ENCODE measurements at places on chromosomes 11 and 22.

- DNase-seq: peak; percentile 15
These were observed 651 bp upstream of the FAM83F start for GRCh38 chr22:39994041-39994565.

GRCh38 chr22:48297296-48297695 is 1530.4 kb downstream of the BRD1 start:
- no peak for DNase-seq

GRCh38 chr22:31289344-31289743 is 2.9 kb downstream of the PIK3IP1 start:
- no peak for DNase-seq

DNA sequence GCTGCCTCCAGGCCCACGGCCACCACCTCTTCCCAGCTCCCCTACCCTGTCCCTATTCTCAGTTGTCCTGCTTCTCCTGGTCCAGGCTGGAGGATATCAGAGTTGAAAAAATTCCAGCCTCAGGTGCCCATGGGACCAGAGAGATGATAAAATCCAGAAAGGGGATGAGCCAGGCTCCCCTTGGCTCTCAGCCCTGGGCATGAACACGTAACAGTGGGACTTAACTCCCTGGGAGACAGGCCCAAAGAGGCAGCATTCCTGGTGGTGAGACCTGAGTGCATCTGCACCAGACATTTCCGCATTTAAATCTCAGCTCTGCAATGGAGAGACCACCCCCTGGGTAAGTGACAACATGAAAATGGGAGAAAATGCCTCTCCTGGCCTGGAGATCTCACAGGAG is 10.4 kb upstream of the SLC39A13 start:
- DNase-seq: no peak

DNA sequence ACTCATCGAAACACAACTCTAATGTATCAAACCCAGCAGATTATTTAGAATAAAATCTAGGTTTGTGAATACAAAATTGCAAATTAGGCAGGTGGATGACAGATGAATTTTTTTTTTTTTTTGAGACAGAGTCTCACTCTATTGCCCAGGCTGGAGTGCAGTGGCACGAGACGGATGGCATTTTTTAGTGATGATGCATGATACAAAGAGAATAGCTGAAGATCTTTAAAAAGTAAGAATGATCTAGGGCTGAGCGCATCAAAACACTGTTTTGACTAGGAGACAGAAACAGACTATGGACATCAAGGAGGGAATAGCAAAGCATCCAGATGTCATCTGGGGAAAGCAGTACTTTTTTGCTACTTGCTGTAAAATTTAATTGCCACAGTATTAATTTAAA is 63.8 kb downstream of the IMMP1L start:
- DNase-seq: no peak

DNA sequence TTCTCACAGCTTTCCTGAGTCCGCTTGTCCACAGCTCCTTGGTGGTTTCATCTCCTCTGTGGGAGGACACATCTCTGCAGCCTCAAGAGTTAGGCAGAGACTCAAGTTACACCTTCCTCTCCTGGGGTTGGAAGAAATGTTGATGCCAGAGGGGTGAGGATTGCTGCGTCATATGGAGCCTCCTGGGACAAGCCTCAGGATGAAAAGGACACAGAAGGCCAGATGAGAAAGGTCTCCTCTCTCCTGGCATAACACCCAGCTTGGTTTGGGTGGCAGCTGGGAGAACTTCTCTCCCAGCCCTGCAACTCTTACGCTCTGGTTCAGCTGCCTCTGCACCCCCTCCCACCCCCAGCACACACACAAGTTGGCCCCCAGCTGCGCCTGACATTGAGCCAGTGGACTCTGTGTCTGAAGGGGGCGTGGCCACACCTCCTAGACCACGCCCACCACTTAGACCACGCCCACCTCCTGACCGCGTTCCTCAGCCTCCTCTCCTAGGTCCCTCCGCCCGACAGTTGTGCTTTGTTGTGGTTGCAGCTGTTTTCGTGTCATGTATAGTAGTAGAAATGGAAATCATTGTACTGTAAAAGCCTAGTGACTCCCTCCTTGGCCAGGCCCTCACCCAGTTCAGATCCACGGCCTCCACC is 11.7 kb downstream of the RASD2 start:
- peak; percentile 76 for DNase-seq

DNA sequence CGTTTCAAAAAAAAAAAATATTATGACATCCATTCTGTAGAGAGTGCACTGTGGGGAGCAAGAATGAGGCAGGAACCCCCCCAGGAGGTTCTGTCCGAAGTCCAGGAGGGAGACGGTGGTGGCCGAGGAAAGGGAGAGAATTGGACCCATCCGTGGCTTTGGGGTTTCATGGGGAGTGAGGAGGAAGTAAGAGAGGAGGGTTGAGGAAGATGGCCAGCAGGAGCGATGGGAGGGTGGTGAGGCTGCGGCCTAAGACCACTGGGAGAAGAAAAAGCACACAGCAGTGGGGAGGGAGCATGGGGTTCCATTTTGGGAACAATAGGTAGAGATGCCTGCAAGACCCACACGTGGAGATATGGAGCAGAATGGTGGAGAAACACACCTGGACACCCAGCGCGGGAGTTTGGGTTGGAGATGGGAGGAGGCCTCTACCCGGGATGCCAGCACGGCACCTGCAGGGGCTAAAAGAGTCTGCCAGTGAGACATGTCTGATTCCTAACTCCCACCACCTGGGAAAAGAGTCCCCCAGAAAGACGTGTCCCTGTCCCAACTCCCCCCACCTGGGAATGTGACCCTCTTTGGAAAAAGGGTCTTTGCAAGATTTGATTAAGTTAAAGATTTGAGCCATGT is 72.5 kb upstream of the SHANK2 start:
- DNase-seq: no peak

- no peak for DNase-seq
These were observed 6.1 kb upstream of the CD82 start for GRCh38 chr11:44559207-44559939.

DNA sequence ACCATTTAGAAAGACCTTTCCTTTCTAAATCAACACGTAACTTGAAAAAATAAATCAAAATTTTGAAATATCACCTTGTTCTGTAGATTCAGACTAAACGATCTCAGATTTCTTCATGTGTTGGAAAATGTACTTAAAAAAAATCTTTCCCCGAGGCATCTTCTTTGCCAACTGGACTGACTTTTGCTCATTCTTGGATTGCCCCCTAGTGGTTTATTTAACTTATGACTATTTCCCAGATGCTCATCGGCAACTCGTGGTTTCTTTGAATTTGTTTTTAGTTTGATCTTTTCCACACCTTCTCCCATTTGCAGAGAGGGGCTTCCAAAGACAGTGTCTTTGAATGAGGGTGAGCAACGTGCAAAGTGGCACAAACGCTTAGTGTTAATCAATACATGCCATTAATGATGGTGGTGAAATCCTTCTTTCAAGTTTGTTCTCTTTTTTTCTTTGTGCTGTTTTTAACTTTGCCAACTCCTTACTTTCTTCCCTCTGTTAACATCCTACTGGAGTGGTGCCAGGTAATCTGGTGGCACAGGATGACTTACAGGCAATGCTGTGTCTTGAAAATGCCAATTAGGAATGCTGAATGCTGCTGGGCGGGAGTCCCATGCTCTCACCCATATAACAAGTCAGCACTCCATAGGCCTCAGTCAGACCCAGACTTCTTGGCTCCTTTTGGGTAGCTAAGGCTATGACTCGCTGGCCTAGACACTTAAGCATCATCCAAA is 18.3 kb downstream of the PRSS23 start:
- DNase-seq: no peak

GRCh38 chr11:9613830-9614762 is 40.6 kb downstream of the WEE1 start:
- DNase-seq: peak; percentile 91

- no peak for DNase-seq
These were observed 19.0 kb downstream of the USP35 start for GRCh38 chr11:78207532-78208256.

- DNase-seq: no peak
These were observed 14.0 kb upstream of the PAX6 start for GRCh38 chr11:31824879-31825837.

DNA sequence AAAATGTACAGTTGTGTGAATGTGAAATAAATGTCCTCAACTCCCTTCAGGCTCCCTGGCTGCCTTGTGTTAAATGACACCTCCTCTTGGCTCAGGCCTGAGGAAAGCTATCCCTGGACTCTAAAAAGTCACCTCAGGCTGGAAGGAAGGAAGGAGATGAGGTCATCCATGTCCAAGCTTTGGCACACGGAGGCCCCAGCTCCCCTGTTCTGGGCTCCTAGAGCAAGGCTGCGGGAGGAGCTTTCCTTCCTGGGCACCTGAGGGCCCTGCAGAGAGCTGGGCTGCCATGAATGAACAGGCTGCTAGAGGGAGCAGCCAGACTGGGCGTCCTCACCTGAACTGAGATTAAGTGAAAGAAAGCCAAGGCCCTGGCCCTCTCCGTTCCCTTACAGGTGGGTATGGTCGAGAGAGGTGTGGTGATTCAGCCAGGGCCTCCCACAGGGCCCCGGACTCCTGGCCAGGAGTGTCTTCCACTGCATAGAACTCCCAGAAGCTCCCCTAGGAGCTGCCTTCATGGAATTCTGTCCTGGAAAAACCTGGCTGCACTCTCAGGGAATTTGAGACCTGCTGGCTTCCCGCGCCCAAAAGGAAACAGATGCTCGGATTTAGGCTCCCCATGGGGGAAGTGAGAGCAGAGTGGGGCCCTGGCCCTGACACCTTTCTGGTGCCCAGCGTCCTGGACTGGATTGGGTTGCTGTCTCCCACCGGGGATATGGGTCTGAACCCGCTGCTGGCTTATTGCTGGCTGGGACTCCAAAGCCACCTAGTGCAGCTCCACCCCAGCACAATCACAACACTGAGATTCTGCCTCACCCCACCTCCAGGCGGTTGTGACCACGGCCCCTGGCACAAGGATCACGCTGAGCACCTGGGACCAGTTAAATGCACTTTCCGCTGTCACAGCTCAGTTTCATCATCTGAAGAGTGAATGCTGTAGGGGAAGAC is 22.2 kb downstream of the MYBPC3 start:
- DNase-seq: no peak

GRCh38 chr11:17343257-17343656 is 8.3 kb upstream of the NCR3LG1 start:
- DNase-seq: no peak

- DNase-seq: no peak
These were observed 15.3 kb downstream of the TMPRSS13 start for GRCh38 chr11:117913736-117914397.

DNA sequence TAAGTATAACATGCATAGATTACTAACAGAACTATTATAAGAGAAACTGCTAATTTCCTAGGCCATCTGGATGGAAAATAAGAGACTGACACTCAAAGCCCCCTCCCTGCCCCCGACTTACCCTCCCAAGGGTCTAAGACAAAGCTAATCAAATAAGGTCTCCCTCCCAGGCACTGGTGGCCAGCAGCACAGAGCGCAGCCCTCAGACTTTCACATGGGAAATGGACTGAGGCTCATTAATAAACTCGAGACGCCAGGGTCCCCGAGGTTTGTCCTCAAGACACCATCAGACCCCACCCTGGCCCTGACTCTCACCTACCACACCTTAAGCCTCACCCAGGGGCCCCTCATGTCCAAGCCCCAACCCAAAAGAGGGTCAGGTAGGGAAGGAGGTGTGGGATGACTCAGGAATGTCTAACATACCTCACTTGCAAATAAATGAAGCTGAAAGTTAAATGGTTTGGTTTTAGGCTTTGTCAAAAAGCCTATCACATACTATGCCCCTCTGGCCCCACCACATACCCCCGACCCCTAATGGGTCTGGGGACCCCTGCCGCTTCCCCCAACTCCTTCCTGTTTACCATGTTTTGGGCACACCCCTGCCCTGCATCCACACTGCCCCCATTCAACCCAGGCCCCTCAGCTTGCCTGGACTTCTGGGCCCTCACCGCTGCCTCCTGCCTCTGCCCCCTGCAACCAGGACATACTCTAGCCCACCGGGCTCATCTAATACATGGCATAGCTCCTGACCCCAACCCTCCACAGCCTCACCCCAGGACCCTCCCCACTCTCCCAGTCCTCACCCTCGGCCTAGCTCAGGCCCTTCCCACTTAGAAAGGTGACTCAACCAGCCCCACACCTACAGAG is 11.4 kb downstream of the ARAP1 start:
- no peak for DNase-seq

GRCh38 chr11:131659931-131660330 is 289.5 kb downstream of the NTM start:
- no peak for DNase-seq

DNA sequence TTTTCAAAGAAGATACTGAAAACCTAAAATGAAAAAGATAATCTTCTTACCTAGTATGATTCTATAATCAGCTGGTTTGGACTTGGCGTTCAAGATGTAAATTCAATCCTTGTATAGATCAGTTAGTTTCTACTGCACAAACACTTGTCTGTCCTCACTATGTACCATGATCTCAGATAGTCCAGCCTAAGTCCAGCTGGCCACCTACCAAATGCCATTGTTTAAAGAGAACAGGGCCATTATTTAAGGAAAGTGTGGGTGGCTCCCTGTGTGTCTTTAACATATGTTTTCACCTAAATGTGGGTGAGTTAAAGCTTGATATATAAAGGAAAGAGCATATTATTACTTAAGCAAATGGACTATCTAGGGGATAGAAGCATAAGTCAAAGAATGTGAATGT is 38.6 kb downstream of the BLID start:
- DNase-seq: no peak

DNA sequence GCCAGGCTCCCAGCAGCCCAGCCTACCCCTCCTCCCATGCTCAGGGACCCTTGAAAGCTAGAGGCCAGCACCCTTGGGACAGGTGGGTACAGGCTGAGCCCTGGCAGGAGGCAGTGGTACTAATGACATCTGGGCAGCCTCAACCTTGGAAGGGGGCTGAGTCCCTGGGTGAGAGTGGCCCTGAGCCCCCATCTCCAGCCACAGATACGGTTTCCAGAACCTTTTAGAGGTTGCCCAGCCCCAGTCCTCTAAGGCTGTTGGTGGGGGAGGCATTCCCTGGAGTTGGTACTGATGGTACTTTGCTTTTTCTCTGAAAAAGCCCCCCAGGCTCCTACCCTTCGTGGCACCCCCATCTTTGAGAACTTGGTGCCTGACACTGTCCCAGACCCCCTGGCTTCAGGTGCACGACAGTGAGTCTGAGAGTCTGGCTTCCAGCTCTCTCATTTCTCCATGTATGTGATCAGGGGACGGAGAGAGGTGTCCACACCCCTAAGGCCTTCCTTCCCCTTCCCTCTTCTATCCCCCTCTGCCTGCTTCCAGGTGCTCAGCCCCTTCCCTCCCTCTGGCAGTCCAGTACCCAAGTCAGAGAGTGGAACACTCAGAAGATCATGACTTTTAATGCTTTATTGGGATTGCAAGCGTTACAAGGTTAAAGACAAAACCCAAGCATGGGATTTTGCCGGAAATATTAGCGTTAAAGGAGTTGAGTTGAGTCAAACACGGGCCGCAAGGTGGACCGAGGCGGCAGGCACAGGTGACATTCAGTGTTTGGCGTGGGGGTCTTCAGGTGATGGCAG is 10.5 kb downstream of the IGF2 start:
- DNase-seq: no peak
